ENCODE measurements at places on chromosomes 4 and X.

DNA sequence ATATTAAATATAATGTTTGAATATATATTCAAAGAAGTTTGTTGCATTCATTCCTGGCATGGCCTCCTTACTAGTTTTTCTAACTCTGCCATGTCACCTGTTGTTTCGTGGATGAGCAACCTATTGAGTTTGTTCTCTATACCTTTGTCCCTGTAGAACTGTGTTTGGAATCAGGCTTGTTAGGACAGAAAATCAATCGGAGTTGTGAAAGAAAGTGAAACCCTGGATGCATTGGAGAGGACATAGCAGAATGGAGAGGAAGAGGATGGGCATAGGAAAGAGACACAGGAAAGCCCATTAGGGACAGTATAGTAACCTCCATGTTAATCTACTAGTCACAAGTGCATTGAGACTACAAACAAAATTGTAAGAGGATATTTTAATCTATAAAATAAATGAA, 31.2 kb downstream of the ANK2 start:
- DNase-seq, result no peak

- no peak for DNase-seq
Observed at GRCh38 chrX:136115904-136116297, 31.4 kb upstream of the FHL1 start.

DNA sequence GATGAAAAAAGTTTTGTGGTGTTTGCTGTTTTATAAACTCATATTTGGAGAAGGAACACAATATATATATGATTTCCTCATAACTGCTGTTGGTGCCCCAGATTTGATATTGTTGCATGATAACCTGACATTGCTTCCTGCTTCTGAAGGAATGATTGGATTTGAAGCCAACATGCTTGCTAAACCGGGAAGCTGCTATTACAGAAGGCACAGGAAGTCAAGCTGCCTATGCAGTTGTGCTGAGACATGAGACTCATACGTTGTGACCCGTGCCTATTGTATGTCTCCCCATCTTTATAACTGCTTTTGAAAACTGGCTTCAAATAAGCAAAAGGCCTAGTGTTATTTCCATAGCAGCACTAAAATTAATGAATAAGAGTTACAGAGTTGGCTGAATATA, 32.9 kb downstream of the GAB1 start:
- no peak for DNase-seq

DNA sequence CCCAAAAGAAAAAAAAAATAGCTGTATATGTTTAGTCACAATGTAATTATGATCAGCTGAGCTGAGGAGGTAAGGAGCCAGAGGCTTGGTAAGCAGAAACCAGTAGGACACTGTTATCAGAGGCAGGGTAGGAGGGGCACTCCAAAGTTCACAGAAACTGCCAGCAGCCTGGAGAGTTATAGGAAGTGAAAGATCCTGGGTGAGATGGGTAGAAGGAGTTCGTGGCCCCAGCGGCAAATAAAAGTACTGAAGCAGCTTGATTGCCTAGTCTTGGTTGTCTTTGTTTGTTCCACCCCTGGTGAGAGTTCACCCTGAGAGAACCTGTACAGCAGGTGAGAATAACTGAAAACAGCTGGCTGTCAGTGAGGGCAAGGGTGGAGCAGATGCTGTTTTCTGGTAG, 340.8 kb downstream of the ADGRL3 start:
- no peak for DNase-seq

DNA sequence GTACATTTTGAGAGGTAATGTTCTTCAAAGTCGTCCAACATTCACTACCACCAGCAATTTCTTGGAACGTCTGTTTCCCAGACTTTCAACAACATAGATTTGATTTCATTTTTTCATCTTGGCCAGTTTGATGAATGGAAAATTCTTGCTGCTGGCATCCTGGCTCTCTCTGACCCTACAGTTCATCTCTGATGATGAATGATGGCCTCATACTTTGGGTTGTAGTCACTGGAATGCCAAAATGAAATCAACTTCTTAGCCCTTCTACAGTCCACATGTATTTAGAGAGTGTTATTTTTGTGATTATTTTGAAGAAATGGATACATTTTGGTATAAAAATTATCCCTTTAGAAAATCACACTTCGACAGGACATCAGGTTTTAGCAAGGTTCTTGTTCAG, 8.8 kb downstream of the CHST7 start:
- DNase-seq, result no peak

- DNase-seq, result no peak
Observed at GRCh38 chrX:13569479-13570260, at the start of gene EGFL6. Gene EGFL6 (plus strand): TSS chrX:13569601. CDS start chrX:13569862, 261 bp downstream.

GRCh38 chrX:107750263-107750662, 25.3 kb downstream of the TSC22D3 start:
- DNase-seq, result no peak

- DNase-seq, result no peak
Observed at GRCh38 chr4:6992728-6993677, 50.2 kb upstream of the TADA2B start.

DNA sequence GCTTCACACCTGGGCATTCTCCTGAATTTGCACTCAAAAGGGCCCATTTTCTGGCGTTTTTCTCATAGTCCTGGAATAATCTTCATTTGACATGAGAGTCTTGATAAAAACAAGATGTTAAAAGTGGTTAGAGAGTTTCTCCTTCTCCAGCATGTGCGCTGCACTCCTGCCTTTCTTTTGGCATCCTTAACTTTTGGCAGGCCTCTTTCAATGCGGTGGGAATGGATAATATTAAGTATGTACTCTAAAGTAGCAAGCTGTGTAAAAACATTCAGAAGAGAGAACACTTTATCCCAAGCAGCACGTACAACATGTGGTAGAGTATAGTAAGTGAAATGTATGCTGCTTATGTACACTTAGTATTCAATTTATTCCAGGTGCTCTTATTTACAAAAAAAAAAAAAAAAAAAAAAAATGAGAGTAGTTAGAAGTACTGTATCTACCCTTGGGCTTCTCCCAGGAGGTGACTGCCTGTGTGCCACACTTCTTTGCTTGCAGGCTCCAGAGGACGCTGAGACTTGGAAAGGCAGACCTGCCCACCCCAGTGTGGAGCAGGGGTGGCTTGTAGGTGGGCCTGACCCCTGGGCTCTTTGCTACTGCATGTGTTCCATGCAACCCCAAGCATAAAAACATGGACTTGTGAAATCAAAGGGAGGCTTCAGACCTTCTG, 3.9 kb downstream of the FGF2 start:
- no peak for DNase-seq

- no peak for DNase-seq
Observed at GRCh38 chrX:135295944-135296305, 13.4 kb upstream of the ETDC start.

DNA sequence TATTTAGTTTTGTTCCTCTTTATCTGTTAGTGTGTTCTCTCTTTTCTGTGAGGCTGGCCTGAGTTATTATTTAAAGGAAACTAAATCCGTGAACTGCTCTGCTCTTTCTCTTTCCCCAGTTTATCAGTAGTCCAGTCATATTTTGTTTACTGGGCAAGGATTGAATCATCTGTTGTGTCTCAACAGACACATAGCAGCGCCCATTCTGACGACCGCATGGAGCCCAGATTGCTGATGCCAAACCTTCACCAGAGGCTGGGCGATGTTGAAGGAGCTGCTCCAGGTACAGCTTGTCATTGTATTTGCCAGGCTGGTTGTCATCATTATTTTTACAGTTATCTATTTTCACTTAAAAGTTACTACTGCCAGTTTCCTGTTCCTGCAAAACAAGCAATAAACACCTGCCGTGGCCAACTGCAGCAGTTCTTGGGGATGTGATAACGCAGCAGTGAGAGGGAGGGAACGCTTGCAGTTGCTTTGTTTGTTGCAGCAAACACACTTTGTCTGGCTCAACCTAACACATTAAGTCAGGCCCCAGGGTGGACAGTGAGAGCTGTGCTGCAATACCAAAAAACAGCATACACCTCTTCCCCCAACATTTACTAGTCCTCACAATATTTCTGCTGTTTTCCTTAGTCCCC, 10.1 kb downstream of the REELD1 start:
- no peak for DNase-seq

Data from activated CD4-positive, alpha-beta T cell treated with anti-CD3 and anti-CD28 coated beads for 1 hour (primary cell).